Fibroblast of the aortic adventitia (primary cell): ENCODE measurements at places on chromosomes 2 and 18. TPM values are rescaled to one million over a fixed set of nuclear protein-coding genes. Genes with fewer than 3 reads are reported as not detected.
A peak's percentile ranks its signal among the peaks of the same experiment; 100 is the strongest.

DNA sequence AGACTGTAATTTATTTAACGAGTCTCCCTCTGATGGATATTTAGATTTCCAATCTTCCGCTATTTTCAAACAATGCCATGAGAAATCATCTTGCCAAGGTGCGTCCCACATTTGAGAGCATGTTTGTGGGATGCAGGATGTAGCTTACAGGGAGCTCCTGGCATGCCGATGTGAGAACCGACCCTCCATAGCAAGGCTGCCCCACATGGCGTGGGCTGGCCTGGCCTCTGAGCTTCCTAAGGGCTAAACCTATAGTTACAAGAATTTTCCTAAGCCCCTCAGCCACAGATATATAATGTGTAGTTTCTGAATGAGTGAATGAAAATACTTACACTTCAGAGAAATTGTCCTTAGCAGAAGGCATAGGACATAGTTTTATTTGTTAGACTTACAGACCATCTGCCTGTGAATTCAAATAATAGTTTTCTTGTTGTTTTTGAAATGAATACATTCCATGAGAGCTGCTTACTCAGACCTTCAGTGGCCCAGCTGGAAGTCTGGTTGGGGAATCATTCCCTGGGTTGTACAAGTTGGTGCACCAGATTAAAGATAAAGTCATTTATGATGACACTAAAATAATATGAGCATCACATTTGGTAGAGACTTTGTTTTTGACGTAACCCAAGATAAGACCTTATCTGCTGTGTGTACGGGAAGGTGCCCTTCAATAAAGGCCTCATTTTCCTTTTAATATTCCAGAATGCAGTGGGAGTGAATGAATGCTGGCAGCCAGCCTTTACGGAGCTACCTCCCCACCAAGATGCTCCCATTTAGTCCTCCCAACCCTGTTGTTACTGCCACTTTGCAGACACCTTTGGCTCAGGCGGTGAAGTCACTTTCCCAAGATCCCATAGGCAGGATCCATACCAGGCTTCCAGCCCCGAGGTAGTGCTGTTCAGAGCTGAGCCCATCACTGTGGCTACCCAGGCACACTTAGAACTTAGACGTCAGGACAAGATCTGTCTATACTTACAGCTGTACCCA is 107.1 kb downstream of the GLI2 start:
- no peak for DNase-seq

DNA sequence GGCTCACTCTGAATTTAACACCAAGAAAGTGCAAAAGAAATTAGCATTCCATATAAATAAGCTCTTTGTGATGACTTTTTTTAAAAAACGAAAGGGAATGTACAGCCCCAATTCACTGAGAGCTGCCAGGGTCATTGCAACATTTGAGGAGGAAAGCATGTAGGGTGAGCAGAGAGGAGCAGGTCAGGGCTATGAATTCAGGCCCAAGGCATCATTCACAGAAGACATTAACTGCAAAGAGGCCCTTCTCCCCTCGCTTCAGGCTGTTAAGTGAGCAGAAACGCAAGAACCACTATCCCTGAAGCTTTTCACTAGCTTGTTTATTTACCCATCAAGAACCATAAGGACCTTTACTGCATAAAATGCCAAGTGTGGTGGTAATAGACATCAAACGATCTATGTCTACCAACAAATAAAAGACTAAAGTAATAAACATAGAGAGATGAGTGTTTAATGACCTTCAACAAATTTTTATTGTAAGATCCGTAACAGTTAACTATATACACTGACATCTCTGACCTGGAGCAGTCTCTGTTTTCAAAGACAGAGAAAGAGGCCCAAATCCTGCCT is 333.1 kb upstream of the HNRNPA3 start:
- no peak for DNase-seq

The RNF152 gene
- total RNA-seq = 7.3 and 12.8 TPM in 2 replicates

GRCh38 chr2:110897966-110898365 is 165.6 kb downstream of the ACOXL start:
- DNase-seq = no peak

The FARP2 gene
- total RNA-seq = 27.2 and 41.0 TPM in 2 replicates

The INPP5D gene
- 0.54 and 0.98 TPM in 2 replicates for total RNA-seq

The CRYBA2 gene
- not detected in 2 replicates for total RNA-seq

DNA sequence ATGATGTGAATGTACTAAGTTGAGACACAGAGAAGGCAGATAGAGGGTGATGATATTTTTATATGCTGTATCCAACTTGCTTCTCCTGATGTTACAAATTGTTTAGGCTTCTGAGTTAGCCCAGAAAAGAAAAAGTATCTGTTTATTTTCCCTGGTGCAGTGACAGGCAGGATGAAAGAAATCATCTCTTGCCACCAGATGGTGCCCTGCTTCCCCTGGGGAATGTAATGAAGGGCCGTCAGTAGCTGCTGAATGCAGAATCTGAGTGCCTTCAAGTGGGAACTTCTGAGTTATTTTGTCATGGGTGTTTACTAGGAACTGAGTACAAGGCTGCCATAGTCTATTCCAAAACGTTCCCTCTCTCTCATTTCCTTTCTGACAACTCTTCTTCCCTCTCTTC is 525.6 kb downstream of the MBD2 start:
- peak; percentile 63 for DNase-seq

The NEUROD1 gene
- total RNA-seq = not detected in 2 replicates

- peak; percentile 26 for DNase-seq
Measured at GRCh38 chr2:171793691-171794678, 100.1 kb downstream of the SLC25A12 start.

DNA sequence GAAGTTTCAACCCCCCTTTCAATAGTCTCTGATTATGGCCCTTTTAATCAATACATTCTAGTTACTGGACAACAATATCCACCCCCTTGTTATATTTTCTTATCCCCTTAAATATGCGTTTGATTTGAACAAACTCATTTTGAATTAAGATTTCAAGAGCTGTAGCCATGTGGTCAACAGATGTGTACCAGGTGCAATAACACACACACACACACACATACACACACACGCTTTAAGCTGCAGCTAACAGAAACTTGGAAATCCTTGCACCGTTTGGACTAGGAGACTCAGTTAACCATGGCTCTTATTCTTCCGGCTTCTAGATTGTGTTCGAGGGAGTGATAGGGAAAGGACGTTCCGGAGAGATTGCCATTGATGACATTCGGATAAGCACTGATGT is 82.8 kb downstream of the NRP2 start:
- no peak for DNase-seq

DNA sequence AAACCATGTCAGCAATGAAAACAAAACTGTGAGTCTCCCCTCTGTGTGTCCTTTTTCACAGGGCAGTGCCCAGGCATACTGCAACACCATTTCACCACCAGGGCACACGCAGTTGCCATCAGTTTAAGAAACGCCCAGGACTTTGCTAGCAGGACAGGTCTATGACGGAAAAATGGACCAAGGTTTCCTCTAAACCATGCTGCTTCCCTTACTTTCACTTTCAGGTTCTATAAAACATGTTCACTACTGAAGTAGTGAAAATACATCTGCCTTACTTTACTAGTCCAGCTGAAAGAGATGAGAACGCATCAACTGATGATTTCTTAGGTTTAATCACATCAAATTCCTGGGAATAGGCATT is 110.5 kb downstream of the TCF4 start:
- peak; percentile 77 for DNase-seq

DNA sequence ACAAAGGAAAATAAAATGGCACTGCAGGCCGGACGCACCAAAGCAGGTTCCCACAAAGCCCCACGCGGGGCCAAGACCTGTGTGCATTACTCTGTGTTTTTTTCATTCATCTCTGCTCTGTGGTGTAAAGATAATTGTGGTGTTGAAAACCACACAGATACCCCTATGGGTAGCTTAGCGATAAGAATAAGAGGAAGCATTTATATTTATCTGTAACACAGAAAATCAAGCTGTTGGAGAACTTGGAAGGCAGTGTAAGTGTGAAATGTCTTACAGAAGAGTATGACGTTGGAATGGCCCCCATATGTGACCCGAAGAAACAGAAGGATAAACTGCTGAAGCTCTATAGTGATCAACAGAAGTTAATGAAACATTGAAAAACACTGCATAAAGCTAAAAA is 20.3 kb upstream of the MARCO start:
- DNase-seq = no peak

- no peak for DNase-seq
Measured at GRCh38 chr18:79741362-79741700, 56.4 kb upstream of the KCNG2 start.

DNA sequence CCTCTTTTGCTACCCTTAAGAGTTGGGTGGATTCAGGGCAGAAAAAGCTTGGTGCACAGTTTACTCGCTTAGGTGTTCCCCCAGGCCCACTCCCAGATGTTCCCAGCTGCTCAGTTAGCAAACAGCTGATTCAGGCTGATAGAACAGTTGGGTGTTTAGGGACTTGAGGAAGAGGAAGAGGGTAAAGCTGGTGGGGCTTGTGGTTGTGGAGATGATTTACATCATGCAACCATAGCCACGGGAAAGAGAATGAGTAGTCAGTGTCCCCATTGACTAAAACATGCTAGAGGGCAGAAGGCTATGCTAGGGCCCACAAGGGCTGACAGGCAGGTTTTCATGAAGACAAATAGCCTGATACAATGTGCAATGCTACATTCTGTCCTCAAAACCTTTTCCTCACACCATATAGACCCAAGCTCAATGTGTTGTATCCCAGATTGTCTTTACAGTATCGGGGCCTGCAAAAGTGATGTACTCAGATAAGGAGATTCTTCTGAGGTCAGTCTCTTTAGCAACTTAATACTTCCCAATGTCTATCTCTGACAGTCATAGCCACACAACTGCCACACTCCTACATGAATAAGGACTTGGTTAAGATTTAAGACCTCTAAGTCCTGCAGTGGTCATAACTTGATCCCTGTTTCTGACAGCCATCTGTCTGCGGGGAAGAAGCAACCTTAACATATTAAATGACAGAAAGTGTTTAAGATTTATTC is 15.6 kb downstream of the COLEC12 start:
- no peak for DNase-seq

The SLC40A1 gene
- 19.7 and 306 TPM in 2 replicates for total RNA-seq

GRCh38 chr2:143397884-143398614 is 268.8 kb downstream of the ARHGAP15 start:
- peak; percentile 49 for DNase-seq

DNA sequence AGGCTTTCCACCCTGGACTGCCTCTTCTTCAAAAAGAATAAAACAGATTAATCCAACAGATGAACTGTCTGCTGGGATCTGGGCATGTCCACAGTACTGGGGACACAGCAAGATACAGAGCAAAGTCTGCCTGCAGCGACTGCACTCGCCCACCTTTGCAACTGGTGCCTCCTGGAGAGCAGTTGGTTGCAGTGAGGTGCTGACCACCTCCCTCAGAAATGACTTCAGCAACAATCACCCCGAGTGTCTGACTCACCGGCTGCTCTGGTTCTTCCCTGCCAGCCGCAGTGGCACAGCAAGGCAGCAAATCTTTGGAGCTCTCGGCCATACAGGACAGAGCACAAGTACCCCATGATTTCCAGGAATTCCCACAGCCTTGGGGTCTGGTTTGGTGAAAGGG is 179.7 kb downstream of the ANAPC1 start:
- peak; percentile 47 for DNase-seq
